SK-N-SH treated with all-trans-retinoic acid at 6 μM for 48 hours (cell line): ENCODE measurements at places on chromosomes 5 and 9.
A peak's percentile ranks its signal among the peaks of the same experiment; 100 is the strongest.

DNA sequence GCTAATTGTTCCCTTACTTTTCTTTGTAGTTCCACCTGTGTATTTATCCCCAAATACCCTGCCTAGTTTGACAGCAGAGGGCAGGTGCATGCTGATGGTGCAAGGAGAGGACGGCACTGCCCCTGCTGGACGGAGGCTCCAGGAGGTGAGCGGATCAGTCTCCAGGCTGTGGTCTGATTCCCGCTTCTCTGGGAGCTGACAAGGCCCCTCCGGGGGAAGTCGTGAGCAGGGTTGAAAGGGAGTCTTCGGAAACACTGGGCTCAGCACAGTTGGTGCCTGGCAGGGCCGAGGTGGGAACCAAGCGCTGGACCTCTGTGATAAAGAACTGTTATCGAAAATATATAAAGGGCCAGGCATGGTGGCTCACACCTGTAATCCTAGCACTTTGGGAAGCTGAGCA is 52.9 kb downstream of the RASGEF1C start:
- no peak for ATAC-seq

GRCh38 chr5:102600964-102601363 is 102.2 kb upstream of the SLCO6A1 start:
- ATAC-seq, result no peak; the same call in 2 of the 3 replicates

DNA sequence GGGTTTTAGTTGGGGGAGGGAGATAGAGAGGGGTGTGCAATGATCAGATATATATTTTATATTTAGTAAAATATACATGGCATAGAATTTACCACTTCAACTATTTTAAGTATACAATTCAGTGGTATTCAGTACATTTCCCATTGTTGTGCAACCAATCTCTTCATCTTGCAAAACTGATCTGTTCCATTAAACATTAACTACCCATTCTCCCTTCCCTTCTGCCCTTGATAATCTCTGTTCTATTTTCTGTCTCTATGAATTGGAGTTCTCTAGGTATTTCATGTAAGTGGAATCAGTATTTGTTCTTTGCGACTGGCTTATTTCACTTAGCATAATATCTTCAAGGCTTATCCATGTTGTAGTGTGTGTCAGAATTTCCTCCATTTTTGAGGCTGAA is 38.6 kb downstream of the TGFBI start:
- no peak for ATAC-seq

DNA sequence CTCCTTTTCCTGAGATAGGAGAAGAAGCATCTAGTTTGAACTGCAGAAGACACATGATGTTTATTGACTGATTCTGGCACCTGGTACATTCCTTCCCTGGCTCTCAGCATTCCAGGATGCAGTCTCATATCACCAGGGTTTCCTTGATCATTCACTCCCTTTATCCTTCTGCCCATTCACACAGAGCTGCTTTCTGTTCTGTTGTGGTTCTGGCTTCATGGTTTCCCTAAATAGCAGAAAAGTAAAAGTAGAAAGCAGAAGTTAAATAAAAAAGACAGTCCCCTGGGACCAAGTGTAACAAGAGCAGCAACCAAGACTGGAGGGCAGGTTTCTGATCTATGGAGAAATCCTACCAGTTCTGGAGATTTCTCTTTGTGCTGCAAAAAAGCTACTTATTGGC is 3.2 kb downstream of the IFNA8 start:
- ATAC-seq, result no peak

- no peak for ATAC-seq
Observed at GRCh38 chr5:1883925-1884677, 1.4 kb upstream of the IRX4 start.

DNA sequence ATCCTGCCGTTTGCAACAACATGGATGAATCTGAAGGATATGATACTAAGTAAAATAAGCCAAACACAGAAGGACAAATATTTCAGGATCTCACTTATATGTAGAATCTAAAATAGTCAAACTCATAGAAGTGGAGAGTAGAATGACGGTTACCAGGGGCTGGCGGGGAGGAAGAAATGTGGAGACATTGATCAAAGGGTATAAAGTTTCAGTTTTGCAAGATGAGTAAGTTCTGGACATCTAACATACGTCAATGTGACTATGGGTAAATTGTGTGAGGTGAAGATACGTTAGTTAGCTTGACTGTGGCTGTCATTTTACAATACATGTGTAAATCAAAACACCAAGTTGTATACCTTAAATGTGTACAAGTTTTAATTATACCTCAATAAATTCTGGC is 200.3 kb downstream of the SNX18 start:
- ATAC-seq, result no peak

DNA sequence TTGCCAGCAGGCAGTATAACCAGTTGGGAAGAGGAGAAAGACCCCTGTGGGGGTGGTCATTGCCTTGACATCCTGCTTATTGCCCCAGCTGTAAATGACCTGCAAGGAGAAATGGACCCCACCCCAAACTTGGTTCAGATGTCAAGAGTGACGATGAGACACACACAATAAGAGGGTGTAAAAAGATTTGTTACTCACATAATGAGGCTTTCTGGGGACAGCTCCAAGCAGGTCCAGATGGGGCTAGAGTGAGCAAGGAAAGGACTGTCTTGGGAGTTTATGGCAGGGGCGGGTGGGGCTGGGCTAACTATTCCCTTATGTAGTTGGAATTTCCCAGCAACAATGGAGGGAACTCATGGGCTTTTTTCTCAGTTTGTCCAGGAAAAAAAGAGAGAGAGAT is 24.1 kb downstream of the ZNF484 start:
- no peak for ATAC-seq

- ATAC-seq, result peak; percentile 56
Observed at GRCh38 chr9:70420441-70421271, 6.2 kb upstream of the KLF9 start.

DNA sequence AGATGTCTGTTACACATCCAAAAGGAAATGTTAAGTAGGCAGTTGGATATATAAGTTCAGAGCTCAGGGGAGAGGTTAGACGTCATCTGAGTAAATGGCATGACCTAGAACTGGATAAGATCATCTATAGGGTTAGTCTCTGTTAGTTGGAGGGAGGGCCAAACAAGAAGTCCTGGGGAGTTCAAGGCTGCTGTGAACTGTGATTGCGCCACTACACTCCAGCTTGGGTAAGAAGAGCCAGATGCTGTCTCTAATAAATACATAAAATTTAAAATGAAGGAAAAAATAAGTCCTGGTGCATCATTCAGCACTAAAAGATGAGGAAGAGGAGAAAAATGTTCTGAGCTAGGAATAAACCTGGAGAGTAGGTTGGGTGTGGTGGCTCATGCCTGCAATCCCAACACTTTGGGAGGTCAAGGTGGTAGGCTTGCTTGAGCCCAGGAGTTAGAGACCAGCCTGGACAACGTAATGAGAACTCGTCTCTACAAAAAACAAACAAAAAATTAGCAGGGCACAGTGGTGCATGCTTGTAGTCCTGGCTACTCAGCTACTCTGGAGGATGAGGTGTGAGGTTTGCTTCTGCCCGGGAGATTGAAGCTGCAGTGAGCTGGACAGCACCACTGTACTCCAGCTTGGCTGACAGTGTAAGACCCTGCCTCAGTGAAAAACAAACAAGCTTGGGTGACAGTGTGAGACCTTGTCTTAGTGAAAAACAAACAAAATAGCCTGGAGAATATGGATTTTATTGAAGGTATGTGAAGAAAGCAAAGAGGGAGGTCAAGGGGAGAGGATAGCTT is 123.6 kb downstream of the ACTBL2 start:
- ATAC-seq, result no peak

DNA sequence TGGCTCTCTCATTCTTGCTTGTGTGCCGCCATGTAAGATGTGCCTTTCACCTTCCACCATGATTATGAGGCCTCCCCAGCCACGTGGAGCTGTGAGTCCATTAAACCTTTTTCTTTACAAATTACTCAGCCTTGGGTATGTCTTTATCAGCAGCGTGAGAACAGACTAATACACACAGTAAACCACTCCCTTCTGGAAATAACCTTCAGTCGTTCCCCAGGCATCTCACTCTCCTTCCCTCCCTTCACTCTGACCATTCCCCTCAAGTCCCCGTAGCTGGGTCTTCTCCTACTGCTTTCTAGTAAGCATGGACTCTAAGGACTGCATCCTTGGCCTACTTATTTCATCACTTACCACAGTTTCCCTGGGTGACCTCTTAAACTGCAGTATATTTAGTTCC is 493.9 kb downstream of the CCDC171 start:
- ATAC-seq, result no peak

- ATAC-seq, result no peak
Observed at GRCh38 chr5:121325930-121326329, 525.8 kb upstream of the FTMT start.

GRCh38 chr5:84306601-84307000 is 78.1 kb downstream of the EDIL3 start:
- 0 out of 3 replicates have a peak, but pooled peaks have one; percentile 19 for ATAC-seq

GRCh38 chr9:15286161-15286821 is 20.7 kb downstream of the TTC39B start:
- no peak for ATAC-seq

- no peak for ATAC-seq
Observed at GRCh38 chr5:146584750-146585149, 68.8 kb upstream of the GPR151 start.

GRCh38 chr5:56641635-56642260 is 173.6 kb upstream of the MAP3K1 start:
- no peak for ATAC-seq

- no peak for ATAC-seq
Observed at GRCh38 chr9:134721344-134721743, 79.7 kb downstream of the COL5A1 start.

DNA sequence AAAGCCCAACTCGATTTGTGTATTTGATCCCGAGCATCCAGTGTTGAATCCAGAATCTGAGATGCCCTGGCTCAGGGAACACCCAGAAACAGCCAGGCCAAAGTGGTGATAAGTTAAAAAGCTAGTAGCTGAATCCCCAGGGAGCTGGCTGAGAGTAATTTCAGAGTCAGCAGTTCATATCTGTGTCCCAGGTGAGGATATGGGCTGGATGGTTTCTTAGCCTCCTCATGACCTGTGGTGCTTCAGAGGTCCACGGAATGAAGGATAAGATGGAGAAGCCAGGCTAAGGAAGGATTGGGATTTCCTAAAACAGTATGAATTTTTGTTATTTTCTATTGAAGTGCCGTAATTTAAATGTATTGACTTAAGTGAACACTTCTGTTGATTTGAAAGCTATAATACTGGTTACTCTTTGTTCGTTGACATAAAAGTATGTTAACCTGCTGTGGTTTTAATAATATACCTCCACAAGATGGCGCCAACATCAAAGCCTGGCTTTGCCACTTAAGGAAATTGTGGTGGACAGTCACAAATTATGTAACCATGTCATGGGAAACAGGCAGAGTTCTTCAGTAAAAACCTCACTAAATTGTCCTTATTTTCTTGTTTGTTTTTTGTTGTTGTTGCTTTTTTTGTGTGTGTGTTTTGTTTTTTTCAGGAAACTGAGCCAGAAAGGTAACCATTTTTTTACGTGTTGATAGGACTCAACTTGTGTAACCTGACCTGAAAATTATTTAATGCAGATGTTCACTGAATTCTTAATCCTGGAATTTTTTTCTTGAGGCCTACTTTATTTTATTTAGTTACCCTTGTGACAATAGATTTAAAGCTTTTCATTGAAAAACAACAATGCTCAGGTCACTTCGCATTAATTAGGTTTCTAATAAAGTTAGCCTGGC is 11.4 kb downstream of the MTAP start:
- peak; percentile 84 for ATAC-seq

DNA sequence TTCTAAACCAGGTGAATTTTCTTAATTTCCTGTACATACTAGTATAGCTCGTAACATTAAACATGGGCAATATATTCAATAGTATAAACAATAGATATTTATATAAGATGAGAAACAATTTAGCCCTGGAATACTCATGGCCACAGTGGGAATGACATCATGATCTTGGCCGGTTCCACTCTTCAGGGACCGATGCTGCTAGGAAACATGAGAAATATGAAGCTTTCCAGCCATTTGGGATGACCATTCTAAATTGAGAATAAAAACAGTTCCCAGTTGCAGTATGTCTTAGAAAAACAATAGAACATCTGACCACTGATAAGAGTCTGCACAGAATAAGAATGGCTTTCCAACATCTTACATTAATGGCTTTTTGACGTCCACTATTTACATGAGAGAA is 33.3 kb upstream of the SLCO6A1 start:
- no peak for ATAC-seq

DNA sequence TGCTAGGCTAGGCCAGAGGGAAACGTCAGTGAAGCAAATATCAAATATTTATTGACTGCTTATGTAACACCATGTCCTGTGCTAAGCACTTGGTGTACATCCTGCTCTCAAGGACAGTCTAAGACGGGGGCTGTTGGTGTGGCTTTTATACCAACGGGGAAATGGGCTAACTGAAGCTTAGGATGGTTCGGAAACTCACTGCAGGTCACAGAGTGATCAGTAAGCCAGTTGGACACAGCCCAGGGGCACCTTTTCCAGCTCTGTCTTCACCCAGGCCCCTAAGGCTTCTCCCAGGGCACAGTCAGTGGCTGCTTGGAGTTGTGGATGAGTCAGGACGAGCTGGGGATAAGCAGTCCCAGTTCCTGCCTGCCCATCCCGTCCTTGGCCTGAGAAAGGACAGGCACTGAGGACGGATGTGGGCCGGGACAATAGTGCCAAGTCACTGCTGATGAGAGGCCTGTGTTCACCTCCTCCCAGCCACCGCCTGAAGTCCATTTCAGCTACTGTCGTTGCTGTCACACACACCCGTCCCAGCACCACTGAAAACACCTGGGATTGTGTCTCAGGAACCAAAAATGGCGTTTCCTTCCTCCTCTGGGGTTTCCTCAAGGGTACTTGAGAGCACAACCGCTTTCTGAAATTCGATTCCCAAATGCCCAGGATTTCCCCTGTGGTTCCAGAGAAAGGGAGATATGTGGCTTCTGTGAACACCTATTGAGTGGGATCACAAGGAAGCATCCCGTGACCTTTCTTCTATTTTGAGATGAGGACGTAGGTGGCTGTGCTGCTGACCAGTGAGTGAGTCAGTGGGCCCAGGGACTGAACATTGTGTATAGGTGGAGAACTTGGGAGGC is 17.5 kb upstream of the SPRY4 start:
- no peak for ATAC-seq

DNA sequence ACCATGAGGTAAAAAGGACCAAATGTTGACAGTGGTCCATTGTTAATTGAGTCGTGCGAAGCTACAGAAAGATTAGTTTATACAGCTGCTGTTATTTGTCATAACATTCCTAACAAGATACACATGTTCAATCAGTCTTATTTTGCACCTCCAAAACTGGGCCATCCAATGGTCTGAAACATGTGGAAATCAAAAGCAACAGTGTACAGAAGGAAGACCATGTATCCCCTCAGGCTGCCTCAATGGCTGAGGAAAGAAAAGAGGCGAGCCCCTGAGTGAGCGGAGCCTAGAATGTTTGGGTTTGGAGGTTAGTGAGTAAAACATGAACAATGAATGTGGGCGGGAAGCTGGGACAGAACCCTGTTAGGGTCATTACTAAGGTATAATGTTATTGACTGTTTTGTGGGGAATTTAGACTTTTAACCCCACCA is 35.6 kb downstream of the NFIB start:
- no peak for ATAC-seq

GRCh38 chr5:61603211-61603908 is 271.3 kb downstream of the ZSWIM6 start:
- ATAC-seq, result peak; percentile 95

- peak; percentile 88 for ATAC-seq
Observed at GRCh38 chr5:149561848-149562247, 10.6 kb upstream of the CSNK1A1 start.
